ENCODE measurements at places on chromosomes 3 and 15. TPM values are rescaled to one million over a fixed set of nuclear protein-coding genes. Genes with fewer than 3 reads are reported as not detected.

Gene KCNMB2
- not detected for total RNA-seq

Gene PCSK6
- total RNA-seq, result 1.0 TPM

Gene STRIT1
- total RNA-seq, result not detected

Gene ARGFX
- total RNA-seq, result not detected

Gene ZBTB20
- total RNA-seq, result 4.0 TPM

Gene GNAT1
- not detected for total RNA-seq

Gene SLC22A13
- 1.1 TPM for total RNA-seq

Gene GABRG3
- 4.5 TPM for total RNA-seq

Gene FANCD2OS
- not detected for total RNA-seq

Gene RPL29
- 945 TPM for total RNA-seq

Gene NPAP1
- not detected for total RNA-seq

Gene PIERCE2
- total RNA-seq, result 1.4 TPM

Gene LTF
- total RNA-seq, result 1.1 TPM

Gene DYNC1LI1
- 39.9 TPM for total RNA-seq
